ENCODE measurements at places on chromosomes 6 and 20.

GRCh38 chr6:3789896-3790558 lies 38.5 kb upstream of the PXDC1 start:
- no peak for DNase-seq

- DNase-seq, result no peak
Measured at GRCh38 chr6:71967436-71967835, 81.1 kb downstream of the RIMS1 start.

- DNase-seq, result no peak
Measured at GRCh38 chr20:50930976-50931305, 296 bp downstream of the ADNP start.

GRCh38 chr20:1186367-1186991 lies 1.7 kb upstream of the TMEM74B start:
- DNase-seq, result no peak

DNA sequence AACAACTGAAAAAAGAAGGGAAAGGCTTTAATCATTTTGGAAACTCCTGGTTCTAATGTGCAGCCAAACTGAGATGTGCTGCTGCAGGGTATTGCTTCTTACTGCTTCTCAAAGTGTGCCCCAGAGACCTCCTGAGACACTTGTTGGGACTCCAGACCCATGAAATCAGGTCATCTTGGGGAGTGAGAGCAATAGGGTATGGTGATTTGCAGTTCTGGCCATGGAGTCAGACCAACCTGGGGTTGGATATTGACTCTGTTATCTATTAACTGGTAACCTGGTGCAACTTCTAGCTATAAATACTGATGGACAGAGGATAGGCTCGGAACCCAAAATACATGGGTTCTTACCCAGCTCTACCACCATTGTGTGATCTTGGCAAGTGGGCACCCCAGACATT lies 3.8 kb downstream of the TSPO2 start:
- DNase-seq, result no peak

- no peak for DNase-seq
Measured at GRCh38 chr6:77456531-77457248, 6.6 kb downstream of the HTR1B start.

DNA sequence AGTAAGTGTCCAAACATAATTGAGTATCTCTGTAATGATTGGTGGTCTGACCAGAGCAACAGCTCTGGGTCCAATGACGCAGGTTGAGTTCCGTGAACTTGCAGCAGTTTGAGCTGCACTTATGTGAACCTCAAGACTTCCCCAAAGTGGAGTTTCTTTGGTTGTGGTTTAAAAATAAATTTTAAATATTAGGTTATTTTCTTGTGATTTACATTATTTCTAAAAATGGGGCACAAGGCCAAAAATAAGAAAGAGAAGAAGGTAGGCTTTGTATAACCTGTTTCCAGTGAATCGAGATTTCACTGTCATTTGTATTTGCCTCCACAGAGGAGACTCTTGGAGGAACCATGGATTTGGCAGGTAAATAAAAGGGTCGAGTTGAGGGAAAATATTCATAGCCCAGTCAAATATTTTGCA lies 166.4 kb upstream of the ZNF217 start:
- DNase-seq, result no peak

DNA sequence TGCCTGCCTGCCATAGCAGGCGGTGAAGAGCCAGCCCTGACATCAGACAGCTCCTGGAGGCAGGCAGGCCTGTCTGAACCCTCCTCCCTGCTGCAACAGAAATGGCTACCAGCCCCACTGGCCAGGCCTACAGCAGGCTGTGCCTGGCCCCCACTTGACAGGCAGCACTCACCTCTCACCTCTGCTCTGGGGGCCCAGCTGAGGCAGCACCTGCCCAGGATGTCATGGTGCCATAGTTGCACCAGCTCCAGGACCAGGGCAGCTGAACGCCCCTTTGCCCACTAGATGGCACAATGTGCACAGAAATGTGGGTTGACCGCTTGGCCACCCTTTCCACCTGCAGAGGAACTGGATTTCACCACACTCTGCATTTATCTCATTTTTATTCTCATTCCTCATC lies 30.6 kb downstream of the MRPL14 start:
- DNase-seq, result peak; percentile 78

GRCh38 chr6:44011350-44011920 lies 115.8 kb downstream of the MRPL14 start:
- no peak for DNase-seq

DNA sequence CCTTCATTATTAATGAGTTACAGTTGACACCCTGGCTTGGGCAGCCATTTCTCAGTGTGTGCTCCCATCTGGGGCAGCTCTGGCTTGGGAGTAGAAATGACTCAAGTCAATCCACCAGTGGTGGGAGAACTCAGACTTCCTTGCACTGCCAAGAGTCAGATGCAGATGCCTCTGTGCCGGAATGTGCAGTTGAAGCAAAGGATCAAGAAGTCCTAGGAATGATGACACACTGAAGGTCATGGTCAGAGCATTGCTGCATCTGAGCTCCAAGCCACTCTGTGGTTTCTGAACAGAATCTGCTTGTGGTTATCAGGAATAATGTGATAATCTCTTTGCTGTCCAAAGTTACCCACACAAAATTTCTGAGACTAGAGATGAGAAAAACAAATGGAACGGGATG lies 19.5 kb upstream of the PAX1 start:
- no peak for DNase-seq

- DNase-seq, result no peak
Measured at GRCh38 chr6:32190911-32191677, 1.1 kb upstream of the PBX2 start.

DNA sequence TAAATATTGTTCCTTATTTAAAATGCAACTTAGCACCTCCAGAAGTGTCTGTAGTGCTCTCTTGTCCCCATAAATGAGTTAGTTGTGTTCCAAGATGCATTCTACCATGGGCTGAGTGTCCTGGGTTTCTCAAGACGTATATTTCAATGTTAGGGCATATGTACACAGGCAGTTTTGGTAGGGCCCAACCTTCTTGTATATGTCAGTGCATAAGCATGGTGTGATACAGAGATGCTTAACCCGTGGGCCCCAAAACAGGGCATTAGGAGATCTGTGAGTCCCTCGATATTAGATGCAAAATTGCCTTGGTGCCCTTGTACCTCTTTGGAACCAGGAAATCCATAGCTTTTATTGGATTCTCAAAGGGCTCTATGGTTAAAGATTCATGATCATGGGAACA lies 91.5 kb upstream of the HIVEP1 start:
- DNase-seq, result no peak

DNA sequence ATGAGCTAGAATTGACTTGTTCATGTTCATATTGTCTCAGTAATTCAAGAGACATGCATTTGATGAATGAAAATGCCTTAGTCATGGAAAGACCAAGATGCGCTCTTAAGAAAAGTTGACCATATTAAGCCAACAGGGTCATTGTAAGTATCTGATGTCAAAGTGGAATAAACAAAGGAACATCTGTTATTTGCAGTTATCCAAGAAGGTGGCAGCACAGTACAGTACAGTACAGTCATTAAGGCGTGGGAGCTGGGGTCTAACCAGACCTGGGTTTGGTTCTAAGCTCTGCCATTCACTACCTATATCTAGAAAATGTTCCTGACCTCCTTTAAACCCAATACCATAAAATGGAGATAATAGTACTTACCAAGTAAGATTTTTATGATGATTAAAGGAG lies 178.1 kb downstream of the BACH2 start:
- no peak for DNase-seq

DNA sequence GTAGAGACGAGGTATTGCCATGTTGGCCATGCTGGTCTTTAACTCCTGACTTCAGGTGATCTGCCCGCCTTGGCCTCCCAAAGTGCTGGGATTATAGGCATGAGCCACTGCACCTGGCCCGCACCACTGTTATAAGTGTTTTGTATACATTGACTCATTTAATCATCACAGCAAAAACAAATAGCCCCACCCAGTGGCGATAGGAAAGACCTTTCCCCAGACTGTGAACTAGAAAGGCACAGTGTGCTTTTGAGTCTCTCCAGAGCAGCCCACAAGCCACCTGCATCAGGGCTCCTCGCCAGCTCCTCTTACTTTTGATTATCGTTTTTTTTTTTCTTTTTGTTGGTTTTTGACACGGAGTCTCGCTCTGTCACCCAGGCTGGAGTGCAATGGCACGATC lies 27.9 kb upstream of the ZFP64 start:
- DNase-seq, result no peak

DNA sequence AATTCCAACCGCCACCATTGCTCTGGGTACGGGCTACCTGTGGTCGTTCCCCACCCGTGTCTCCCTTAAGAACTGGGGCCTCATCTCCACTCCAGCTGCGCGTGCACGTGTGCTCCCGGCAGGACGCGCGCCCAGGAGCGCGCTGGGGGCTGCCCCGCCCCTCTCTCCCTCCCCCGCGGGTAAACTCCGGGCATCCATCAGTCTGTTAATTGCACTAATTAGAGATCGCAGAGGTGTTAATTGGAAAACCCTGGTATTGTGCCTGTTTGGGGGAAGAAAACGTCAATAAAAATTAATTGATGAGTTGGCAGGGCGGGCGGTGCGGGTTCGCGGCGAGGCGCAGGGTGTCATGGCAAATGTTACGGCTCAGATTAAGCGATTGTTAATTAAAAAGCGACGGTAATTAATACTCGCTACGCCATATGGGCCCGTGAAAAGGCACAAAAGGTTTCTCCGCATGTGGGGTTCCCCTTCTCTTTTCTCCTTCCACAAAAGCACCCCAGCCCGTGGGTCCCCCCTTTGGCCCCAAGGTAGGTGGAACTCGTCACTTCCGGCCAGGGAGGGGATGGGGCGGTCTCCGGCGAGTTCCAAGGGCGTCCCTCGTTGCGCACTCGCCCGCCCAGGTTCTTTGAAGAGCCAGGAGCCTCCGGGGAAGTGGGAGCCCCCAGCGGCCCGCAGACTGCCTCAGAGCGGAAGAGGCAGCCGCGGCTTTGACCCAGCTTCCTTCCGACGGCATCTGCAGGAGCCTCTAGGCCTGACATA lies 14.4 kb downstream of the FOXP4 start:
- DNase-seq, result peak; percentile 91

- DNase-seq, result no peak
Measured at GRCh38 chr6:116447496-116448011, 13.6 kb upstream of the CALHM6 start.

DNA sequence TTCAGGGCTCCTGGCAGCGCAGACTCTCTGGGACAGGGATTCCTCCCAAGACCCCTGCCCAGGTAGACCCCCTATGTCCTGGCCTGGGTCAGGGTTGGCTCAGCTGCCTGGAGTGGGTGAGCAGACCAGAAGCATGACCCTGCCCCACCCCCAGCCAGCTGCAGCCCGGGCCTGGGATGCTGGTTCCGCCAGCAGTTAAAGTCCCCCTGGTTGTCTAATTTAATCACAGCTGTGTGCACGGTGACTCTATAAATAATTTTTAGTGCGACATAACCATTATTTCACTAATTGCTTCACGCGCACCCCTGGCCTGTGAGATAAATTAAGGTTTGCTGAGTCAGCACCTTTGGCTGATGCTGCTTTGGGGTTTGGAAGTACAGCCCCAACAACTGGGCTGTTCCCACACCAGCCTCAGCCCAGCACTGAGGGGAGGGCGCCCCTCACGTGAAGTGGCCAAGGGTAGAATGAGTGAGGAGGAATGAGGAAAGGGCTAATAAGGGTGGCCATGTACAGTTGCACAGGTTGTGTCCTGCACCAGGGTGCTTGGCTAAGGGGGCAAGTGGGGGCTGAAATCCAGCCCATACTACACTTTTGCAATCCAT lies 26.1 kb upstream of the CDH22 start:
- no peak for DNase-seq

DNA sequence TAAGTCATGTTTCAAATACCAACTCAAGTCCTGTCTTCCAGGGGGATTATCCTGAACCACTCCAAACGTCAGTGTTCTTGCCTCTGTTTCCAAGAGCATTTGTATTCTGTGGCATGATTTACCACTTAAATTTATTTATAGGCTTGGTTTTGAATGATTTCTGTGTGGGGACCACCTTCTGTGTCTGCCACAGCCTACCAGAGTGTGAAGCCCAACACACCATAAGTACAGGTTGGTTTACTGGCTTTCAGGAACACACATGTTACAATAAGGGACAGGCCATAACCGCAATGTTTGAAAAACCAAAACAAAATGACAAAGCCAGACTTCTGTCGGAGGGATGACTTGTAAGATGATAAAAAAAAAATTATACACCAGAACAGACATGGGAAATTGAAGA lies 56.5 kb upstream of the MAP3K7 start:
- DNase-seq, result no peak

GRCh38 chr20:63411898-63412631 lies 50.9 kb upstream of the CHRNA4 start:
- DNase-seq, result no peak

- no peak for DNase-seq
Measured at GRCh38 chr6:129050086-129050485, 167.1 kb downstream of the LAMA2 start.

- no peak for DNase-seq
Measured at GRCh38 chr20:53282217-53282955, 310.2 kb downstream of the TSHZ2 start.

GRCh38 chr6:33595001-33595846 lies 15.1 kb upstream of the BAK1 start:
- no peak for DNase-seq

DNA sequence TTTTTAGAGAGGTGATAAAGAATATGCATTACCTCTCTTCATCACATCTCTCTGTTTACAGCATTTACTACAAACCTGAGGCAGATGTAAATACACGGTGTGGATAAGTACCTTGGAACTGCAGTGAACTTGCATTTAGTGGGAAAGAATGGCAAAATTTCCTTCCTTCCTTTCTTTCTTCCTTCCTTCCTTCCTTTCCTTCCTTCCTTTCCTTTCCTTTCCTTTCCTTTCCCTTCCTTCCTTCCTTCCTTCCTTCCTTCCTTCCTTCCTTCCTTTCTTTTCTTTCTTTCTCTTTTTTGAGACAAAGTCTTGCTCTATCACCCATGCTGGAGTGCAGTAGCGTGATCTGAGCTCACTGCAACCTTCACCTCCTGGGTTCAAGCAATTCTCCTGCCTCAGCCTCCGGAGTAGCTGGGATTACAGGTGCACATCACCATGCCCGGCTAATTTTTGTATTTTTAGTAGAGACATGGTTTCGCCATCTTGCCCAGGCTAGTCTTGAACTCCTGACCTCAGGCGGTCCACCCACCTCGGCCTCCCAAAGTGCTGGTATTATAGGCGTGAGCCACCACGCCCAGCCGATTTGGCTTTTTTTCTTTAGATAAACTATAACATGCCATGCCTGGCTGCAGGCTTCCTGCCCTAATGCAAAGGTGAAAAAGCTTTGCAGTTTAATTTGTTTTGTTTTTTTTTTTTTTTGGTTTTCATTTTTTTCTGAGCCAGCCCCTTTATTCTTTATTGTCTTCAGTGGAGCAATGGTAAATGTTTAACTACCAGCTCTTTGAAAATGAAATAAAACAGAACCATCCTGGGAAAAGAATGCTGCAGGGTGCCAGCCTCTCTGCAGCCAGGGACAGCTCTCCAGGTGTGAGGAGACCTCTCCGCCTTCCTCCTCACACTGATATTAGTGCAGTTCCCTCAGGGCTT lies 64.2 kb upstream of the NEDD9 start:
- no peak for DNase-seq

- DNase-seq, result no peak
Measured at GRCh38 chr6:91816335-91816734, 1229.5 kb upstream of the MAP3K7 start.

Measured in effector memory CD8-positive, alpha-beta T cell (primary cell).